T-helper 22 cell (primary cell): ENCODE measurements at places on chromosomes 6 and 20.

- DNase-seq = no peak
These were observed 13.9 kb downstream of the MYL9 start for GRCh38 chr20:36555248-36555647.

- DNase-seq = no peak
These were observed 2.6 kb upstream of the ANKRD6 start for GRCh38 chr6:89430201-89430962.

GRCh38 chr6:16326531-16326930 is 88.1 kb downstream of the GMPR start:
- DNase-seq = no peak

DNA sequence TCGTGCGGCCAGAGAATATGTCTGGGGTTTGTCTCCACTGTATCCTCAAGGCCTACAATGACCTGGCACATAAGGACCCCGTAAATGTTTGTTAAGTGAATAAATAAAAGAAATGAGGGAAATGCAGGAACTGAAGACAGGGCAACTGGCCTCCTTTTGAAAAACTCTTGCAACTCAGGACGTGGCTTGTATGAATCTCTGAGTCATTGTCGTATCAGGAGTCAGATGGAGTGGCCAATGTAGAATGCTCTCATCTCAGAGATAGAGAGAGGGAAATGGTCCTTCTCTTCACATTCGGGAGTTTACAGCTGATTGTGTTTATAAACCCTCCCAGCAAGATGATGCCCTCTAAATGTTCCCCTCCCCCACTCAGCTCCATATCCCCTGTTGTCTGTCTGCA is 57.1 kb downstream of the UST start:
- no peak for DNase-seq

- no peak for DNase-seq
These were observed 73.1 kb downstream of the SNAP25 start for GRCh38 chr20:10291568-10292248.

- DNase-seq = no peak
These were observed 42.9 kb downstream of the SRC start for GRCh38 chr20:37388831-37389230.

DNA sequence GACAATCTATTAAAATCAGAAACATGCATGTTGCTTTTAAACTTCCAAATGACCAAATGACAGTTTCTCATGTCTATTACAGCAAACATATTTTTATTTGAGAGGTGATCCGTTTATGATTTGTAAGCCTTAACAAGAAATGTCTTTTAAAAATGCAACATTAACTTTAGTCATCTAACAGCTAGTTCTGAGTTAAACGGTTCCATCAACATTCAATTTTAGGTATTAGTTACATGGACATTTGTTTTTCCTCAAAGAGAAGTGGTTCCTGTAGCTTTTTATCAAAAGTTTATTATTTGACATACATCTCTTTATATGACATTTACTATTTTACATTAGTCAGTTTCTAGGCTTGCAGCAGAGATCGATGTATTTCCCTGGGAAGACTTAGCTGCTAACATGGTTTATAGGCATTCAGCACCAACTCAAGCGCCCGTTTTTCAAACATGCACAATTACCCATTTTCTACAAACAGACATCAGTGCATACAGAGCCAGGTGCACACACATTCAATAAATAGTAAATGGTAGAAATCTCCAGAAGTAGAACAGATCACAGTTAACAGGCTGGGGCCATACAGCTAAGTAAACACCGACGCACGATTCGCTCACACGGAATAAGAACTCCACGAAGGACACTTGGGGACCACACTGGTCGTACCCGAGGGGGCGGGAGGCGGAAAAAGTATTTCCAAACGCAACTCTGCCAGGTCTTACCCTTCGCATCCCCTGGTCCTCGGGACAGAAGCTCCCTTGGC is 882 bp downstream of the CNR1 start:
- DNase-seq = no peak

GRCh38 chr20:25565578-25566157 is 19.7 kb downstream of the NINL start:
- DNase-seq = no peak

DNA sequence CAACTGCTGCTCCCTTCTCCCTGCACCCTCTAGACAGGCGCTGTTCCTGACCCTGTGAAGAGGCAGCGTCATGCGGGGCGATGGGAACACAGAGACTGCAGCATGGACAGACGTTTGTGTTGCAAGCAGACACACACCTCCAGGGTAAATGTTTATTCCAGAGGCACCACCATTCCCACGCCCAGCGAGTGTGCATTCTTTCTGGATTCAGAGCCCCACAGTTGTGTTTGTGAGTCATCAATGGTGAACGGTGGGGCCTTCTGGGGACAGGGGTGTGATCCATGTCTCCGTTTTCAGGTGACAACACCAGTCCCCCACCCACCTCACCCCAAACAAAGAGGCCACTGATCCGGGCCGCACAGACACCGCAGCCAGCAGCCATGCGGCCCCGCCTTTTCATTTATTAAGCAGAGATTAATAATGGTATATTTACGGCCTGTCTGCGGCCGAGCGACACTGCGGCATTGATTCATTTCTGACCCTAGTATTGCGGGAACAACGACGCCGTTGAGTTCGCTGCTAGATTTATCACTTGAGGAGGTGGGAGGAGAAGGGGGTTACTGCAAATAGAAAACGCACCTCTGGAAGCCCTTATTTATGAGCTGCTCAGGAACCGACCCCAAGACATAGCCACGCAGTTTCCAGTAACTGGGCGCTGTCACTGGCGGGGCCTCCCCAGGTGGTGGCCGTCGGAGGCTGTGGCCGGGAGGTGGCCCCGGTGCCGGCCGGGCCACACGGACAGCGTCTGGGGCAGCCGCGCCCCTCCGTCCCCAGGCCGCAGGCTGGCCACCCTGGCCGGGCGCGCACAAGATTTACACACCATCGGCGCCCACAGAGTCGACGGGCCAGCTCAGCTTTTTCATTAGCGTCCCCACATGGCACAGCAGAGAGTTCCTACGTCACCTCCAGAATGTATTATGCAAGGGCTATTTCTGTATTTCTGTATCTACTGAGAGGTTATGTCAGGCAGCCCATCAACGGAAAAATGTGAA is 367.6 kb downstream of the THBS2 start:
- DNase-seq = no peak

- DNase-seq = no peak
These were observed 14.2 kb downstream of the COL19A1 start for GRCh38 chr6:69880601-69881000.

DNA sequence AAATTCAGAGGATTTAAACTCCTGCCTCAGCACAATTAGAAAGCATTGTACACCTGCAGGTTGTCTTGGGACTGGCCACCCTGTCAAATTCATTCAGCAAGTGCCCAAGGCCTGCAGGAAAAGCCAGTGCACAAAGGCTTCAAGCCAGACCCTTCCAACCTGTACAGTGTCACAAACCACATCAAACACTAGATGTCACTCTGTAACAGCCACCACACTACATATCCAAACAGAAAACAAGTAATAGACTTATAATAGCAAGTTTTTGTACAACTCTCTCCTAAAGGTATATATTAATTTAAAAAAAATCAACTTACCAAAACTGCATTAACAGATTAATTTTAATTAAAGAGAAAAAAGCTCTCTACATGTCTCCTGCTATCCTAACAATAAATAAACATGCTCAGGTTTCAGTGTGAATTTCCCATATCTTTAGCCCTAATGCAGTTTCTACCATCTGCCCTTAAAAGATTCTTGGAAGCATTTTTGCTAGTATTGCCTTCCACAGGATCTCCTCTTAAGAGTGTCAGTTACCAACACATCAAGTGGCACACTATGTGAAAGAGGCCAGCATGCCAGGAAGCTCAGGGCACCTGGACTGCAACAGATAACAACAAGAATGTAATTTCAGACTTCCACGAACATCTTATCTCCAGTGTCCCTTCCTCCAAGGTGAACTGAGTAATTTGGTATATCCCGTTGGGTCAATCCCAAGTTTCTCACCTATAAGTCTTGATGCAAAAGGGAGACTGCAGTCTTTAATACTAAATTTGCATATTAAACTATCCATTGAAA is 47.5 kb downstream of the RALGAPA2 start:
- DNase-seq = no peak

DNA sequence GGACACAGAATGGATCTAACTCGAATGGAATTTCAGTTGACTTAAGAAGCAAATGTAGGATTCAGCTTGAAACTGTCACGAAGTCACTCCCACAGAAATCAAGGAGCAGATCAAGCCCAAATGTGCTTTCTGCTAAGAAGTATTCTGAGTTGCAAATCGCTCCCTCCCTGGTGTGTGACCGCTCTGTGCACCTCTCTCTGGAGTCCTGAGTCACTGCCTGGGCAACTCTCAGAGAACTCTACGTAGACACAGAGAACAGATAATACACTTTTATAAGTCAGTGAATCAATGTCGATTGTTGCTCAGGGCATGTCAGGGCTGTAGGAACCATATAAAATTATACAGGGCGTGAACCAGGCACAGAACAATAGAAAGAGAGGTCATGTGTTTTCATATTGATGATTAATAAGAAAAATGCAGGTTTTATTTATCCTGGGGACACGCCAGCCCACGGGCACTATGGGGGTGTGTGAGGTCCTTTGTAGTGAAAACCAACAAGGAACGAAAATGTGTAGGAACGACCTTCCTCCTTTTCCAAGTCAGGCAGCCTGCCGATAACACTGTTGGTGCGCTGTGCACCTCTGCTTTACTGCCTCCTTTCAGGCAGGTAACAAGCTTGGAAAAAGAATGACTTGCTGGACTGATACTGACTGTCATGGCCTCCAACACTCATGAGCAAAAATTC is 248.1 kb upstream of the FOXQ1 start:
- DNase-seq = no peak

DNA sequence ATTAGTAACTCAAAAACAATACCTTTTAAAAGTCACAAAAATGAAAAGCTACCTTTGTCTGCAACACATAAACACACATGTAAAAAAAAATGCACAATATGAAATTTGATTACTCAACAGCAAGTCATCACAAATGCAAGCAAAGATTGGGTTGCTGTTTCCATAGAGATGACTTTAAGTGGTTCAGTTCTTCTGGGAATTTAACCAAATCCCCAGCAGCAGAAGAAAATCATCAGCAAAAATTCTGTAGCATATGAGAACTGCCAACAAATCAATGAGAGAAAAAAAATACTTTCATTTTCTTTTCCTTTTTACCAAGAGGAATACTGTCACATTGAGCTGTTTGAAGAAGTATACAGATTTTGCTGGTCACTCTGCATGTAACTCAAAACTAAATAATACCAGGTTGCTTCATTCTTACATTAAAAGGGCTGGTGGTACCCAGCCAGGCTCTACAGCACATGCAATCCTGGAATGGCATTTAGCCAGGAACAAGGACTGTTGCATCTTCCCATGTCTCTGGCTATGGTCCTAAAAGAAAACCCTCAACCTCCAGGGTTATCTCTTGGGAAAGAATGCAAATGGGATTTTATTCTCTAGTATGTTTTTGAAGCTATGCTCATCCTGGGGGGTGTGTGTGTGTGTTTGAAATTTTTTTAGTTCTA is 158.3 kb downstream of the OPRM1 start:
- DNase-seq = no peak

GRCh38 chr20:21739682-21740081 is 34.2 kb downstream of the PAX1 start:
- no peak for DNase-seq

- no peak for DNase-seq
These were observed 592 bp downstream of the LTB start for GRCh38 chr6:31581434-31582229.

DNA sequence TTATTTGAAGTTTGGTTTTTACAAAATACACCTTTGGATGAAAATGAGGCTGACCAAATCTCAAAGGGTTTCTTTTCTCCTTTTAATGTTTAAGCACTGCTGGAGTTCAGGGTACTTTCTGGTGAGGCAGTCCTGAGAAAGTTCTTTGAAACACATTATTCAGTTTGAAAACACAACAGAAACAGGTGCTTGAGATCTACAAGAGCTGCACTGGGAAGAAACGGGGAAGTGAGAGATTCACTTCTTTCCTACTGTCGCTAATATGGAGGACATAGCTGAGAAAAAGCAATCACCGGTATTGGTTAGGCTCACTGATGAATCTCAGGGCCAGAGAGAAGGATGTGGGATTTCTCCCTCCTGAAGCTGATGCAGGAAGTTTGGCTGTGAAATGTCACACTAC is 22.9 kb upstream of the TMEM170B start:
- no peak for DNase-seq

DNA sequence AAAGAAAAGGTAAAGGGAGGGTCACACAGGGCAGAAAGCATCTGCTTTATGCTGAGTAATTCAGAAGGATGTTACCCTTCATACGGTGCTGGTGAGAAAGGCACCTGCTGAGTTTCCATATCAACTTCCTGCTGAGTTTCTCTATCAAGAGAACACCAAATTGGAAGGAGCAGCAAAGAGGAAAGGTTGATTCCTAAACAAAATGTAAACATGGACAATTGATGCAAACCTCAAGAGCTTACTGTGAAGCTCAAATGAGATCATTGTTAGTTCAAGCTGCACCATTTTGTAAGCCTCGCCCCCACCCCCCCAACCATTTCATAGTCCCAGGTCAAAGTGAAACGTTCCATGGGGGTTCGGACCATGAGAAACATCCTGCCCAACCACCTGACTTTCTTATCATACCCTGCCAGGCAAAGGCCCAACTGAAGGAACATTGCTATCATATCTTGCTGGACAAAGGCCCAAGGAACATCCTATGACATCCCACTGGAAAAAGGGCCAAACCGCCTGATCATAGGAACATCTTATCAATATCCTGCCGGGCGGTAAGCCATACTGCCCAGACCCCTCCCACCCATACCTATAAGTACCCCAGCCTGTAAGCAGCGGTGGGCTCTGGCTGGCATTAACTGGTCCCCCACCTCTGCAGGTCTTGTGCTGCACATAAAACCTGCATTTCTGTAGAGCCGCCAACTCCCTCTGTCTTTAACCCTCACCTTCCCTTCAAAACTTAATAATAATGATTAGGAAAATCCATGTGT is 171.6 kb downstream of the UBE3D start:
- DNase-seq = no peak

DNA sequence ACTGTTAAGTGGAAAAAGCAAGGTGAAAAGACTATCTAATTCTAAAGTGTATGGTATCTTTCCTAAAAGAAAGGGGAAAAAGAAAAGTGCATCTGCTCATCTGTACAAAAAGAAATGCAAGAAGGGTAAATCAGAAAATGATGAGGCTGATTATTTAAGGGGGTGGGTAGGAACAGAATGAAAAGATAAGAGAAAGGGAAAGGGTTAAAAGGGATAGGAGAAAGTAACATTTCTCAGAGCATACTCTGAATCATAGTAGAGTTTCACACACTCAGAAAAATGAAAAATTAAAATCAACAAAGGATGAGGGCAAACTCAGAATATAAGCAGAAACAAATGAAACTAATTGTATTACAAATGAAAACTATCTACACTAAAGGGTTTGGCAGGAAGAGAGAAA is 79.1 kb downstream of the RNGTT start:
- no peak for DNase-seq

- DNase-seq = no peak
These were observed 5.6 kb upstream of the MAN1A1 start for GRCh38 chr6:119355157-119355556.
